DMS53 (cell line): ENCODE measurements at places on chromosomes 3 and 15.

GRCh38 chr3:192818126-192818525, 90.8 kb upstream of the FGF12 start:
- no peak for DNase-seq

- DNase-seq, result no peak
Observed at GRCh38 chr15:27249760-27250109, 278.8 kb downstream of the GABRG3 start.

DNA sequence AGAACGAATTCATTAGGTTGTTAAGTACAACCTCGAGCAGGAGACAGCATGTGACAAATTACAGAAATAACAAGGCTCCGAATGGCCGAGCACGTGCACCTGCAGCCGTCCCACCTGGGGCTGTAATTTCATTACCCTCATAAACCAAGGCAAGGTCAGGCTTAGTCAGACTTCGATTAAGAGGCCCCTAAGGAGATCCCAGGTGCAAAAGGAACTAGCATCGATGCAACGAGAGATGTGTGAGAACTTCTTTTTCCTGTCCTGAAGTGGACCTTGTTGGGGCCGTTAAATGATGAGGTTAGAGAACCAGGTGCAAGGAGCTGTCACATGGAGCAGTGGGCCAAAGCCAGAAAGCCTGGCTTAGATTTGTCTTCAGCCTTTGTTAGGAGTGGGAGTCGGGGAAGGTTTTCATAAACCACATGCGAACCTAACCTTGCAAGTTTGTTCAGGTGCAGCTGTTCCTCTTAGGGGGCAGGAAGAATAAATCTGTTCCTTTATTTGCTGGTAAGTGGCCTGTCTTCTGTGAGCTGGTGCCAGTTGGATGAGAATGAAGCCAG, 559.9 kb upstream of the MCTP2 start:
- no peak for DNase-seq

DNA sequence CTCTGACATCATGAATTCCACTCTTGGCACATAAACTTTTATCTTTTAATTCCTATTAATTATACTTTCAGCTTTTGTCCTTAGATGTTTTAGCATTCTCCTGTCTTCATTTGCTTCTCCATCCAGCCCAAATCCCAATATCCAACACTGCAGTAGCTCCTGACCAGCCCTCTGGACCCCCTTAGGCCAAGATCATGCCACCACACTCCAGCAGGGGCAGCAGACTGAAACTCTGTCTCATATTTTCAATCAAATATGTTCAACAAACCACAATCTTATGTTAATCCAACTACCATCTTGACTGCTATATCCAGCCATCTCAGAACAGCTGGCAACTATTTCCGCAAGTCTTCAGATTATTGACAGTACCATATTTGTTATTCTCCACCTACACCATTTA, 315.8 kb upstream of the ROBO2 start:
- DNase-seq, result no peak

- no peak for DNase-seq
Observed at GRCh38 chr15:63059075-63059474, 16.5 kb downstream of the TPM1 start.

DNA sequence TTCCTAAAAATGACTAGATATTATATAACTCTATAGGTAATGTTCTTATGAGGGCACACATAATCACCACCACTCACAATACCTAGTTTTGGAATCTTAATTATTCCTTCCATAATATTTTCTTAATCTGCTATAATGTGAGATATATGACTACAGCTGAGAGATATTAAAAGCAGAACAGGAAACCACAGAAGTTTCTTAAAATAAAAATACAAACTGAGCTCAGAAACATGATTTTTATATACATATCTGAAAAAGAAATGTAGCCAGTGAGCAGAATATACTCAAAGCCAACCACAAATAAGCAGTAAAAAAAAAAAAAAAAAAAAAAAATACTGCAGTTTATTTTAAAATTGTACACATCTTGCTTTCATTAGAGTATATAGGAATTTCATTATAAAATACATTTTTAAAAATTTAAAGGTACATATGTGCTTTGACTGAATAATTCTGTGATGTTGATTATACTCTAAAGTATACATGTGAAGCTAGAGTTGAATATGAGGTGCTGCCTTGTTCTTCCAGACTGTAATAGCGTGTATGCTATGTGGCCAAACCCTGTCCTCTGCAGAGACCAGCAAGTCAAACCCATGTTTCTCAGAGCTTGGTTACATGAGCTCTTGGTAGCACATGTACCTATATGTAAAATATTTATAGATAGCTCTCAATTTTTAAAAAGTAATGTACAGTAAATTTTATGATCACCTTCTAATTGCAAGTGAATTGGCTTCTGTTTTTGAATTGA, 175.0 kb downstream of the UBE2E2 start:
- DNase-seq, result no peak
